NCI-H1930 (cell line): ENCODE measurements at places on chromosomes 2 and 18.

DNA sequence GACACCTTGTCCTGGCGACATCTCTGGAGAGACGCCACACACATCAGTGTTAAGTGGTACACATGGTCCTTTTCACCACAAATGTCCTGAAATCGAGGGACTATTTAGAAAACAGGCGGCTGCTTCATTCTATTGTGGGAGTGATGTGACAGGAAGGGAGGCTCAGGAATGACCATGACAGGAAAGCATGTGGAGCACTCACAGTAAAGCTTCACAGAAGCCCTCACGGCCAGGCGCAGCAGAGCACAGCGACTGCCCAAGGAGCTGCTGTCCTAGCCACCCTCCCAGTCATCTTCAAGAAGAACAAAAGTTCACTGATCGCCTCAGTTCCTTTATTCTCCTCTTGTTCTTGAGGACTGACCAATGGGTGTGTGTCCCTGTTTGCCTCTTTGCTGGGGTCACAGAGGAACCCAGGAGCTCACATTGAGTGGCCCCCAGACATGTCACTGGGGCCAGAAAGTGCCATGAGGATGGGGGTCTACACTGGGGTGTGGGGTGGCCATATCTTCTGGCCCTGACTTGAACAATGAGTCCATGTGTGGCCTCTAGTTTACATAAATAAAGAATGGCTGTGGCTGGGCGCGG, 84.6 kb upstream of the RANBP2 start:
- no peak for DNase-seq

DNA sequence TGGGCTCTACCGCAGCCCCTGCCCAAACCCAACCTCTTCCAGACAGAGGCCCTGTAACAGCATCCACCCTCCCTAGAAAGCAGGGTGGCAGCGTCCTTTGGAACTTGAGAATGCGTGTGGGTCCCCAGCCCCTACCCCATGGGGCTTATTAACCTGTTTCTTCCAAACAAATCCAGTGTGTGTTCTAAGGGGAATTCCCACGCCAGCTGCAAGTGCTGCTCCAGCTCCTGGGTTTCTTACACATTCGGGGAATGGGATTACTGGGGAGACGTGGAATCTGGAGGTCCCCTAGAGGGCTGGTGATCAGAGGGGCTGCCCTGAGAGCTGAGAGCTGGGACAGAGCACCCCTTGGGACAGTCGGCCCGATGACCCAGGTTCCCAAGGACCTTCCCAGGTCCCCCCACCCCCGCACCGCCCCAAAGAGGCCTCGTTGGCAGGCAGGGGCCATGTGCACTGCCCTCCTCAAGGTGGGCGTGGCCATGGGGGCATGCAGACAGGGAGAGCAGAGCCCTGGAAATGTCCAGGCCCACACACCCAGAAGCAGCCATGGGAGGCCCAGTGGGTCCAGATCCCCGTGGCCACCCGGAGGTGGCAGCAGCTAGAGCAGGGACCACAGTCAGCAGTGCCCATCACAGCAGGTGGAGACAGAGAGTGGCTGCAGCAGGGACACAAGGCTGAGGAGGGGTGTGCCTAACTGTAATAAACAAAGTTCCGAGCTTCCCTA, 18.8 kb upstream of the TEX44 start:
- DNase-seq, result no peak

DNA sequence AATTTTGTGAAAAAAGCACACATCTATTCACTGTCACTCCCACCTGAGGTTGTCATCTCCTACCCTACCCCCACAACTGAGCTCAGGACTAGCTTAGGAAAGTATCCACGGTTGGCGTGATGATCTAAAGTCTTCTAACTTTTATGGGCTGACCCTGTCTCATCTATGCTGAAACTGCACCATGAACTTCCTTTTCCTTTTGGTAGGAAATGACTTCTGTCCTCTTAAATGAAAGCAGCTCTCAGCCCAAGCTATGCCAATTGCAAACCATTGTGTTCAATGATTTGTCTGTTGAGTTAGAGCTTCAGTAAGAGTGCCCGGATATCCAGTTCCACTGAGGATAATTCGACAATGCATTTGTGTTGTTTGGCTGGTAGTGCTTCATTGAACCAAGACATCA, 52.7 kb downstream of the ARHGAP25 start:
- no peak for DNase-seq

DNA sequence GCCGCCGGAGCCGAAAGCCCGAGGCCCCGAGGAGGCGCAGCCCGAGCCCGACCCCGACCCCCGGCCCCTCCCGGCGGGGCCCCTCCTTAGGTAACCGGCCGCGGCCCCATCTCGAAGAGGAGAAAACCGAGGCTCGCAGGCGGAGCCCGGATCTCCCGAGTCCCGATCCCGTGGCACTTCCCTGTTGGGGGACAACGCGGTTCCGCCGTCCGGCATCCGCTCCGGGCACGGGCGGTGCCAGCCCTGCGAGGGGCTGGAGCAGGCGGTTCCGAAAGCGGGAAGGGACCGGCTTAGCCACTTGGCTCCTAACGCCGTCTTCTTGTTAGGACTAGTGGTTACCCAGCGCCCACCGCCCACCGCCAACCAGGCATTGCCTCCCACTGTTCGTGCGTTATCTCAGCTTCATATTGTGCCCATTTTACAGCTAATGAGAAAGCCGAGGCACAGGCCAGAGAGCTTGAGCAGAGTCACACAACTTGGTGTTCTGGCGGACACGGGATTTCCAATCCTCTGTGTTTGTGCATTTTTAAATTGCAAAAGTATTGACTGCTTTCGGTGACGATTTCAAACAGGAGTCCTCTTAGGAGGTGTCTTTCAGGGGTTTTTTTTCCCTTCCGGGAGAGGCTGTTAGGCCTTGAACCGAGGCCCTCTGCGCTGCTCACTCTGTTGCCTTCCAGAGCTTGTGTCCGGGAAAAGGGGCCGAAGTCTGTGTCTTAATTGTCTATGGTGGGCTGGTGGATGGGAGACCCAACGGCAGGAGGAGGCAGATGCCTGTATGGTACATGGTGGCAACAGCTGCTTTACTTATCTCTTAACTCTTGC, 562 bp downstream of the CENPA start:
- DNase-seq, result no peak

GRCh38 chr2:150429384-150429961, 58.0 kb downstream of the RND3 start:
- DNase-seq, result no peak

- DNase-seq, result no peak
These were observed 33.8 kb upstream of the CYP1B1 start for GRCh38 chr2:38109732-38110181.

DNA sequence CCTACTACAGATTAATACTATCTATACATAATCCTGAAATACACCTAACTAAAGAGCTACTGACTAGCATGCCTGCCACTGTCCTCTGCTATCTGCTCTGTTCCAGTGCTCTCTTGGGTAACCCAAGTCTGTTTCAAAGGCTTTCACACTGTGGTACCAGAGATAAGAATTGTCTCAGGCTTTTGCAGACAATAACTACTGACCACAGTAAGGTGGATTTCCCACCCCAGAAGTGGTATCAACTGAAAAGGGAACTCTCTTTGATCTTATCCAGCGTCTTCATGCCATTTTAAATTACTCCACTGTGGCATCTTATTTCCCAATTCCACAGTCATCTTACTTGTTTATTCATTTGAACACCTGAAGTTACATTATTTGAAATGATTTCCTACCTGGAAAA, 190.2 kb downstream of the IKZF2 start:
- DNase-seq, result no peak

GRCh38 chr18:22932885-22933205, 283 bp upstream of the RBBP8 start:
- no peak for DNase-seq
